Brain (organoid and tissue), 16 donors: ENCODE measurements at places on chromosomes 2 and 18. TPM values are rescaled to one million over a fixed set of nuclear protein-coding genes. Genes with fewer than 3 reads are reported as not detected.

Gene IL1RL1
- 1.7 TPM for polyA plus RNA-seq

Gene VPS4B
- polyA plus RNA-seq: 30.5 TPM

Gene ARHGEF4
- polyA plus RNA-seq: 47.6 TPM

Gene POTEC
- polyA plus RNA-seq: not detected

Gene GPR45
- 0.34 TPM for polyA plus RNA-seq

Gene ATP6V1C2
- 0.75 TPM for polyA plus RNA-seq

Gene AQP12B
- 0.19 TPM for polyA plus RNA-seq

Gene CGREF1
- polyA plus RNA-seq: 8.4 TPM

Gene RGPD3
- not detected for polyA plus RNA-seq

Gene DCDC2C
- polyA plus RNA-seq: not detected

Gene G6PC2
- polyA plus RNA-seq: not detected

Gene TDRD15
- polyA plus RNA-seq: not detected

Gene DSG1
- polyA plus RNA-seq: 0.05 TPM

Gene TRIM43
- polyA plus RNA-seq: not detected

Gene TTN
- not detected for polyA plus RNA-seq

Gene HTRA2
- 65.7 TPM for polyA plus RNA-seq

Gene SRD5A2
- not detected for polyA plus RNA-seq

Gene CHRND
- polyA plus RNA-seq: not detected

Gene RUFY4
- polyA plus RNA-seq: not detected

Gene MAPK4
- polyA plus RNA-seq: 28.3 TPM

Gene C2orf72
- polyA plus RNA-seq: 14.1 TPM

Gene APCDD1
- polyA plus RNA-seq: 36.8 TPM

Gene LRP1B
- 0.98 TPM for polyA plus RNA-seq

Gene PAX8
- 2.4 TPM for polyA plus RNA-seq

Gene IL36G
- polyA plus RNA-seq: not detected
